ENCODE measurements at places on chromosomes 5 and 9. TPM values are rescaled to one million over a fixed set of nuclear protein-coding genes. Genes with fewer than 3 reads are reported as not detected.
A peak's percentile ranks its signal among the peaks of the same experiment; 100 is the strongest.

The SPATA31D4 gene
- not detected for total RNA-seq

GRCh38 chr9:32672469-32672868 lies 37.0 kb upstream of the TAF1L start:
- H3K4me1 ChIP-seq: peaks cover 19% of the 10 kb centered on the region
- no peaks in the 10 kb centered on the region for H3K36me3 ChIP-seq
- H3K27ac ChIP-seq: peak overlapping the region; percentile 98
- H3K27me3 ChIP-seq: no peaks in the 10 kb centered on the region

The CDC20B gene
- not detected for total RNA-seq

The WNT8A gene
- not detected for total RNA-seq

DNA sequence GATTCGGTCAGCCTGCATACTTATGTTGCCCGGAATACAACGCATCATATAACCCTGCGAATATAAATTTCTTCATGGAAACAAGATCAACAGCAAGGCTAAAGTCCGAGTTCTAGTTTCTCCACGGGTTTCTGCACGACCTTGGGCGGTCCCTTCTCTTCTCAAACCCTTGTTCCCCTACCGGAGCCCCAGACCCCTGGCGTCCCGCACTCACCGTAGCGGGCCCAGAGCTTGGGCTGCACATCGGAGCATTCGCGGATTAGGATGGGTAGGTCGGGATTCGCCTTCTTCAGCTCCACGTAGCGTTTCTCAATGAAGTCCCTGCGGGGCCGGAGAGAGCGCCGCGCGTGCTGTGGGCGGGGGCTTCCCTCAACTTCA lies 399 bp downstream of the NDUFA2 start:
- H3K27ac ChIP-seq: no peak overlapping the region
- no peaks in the 10 kb centered on the region for H3K27me3 ChIP-seq
- peak overlapping the region; percentile 94 for H3K4me3 ChIP-seq
- peaks cover 31% of the 10 kb centered on the region for H3K36me3 ChIP-seq

DNA sequence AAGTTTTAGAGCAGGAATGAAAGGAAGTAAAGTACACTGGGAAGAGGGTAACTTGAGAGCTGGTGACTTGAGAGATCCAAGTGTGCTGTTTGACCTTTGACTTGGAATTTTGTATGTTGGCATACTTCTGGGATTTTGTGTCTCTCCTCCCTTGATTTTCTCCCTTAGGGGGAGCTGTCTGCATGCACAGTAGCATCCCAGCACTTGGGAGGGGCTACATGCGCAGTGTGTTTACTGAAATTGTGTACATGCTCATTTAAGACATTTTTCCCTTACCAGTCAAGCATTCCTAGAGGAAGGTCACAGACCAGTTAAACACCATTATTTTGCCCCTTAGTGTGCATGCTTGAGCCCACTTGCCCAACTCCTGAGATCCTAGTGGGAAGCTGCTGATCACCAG lies 120.1 kb downstream of the ZNF622 start:
- peak; percentile 29 for DNase-seq
- H3K27ac ChIP-seq: no peak overlapping the region
- H3K4me1 ChIP-seq: no peaks in the 10 kb centered on the region
- no peak overlapping the region for H3K4me3 ChIP-seq
- no peaks in the 10 kb centered on the region for H3K36me3 ChIP-seq

The AOPEP gene
- total RNA-seq: 23.1 TPM

DNA sequence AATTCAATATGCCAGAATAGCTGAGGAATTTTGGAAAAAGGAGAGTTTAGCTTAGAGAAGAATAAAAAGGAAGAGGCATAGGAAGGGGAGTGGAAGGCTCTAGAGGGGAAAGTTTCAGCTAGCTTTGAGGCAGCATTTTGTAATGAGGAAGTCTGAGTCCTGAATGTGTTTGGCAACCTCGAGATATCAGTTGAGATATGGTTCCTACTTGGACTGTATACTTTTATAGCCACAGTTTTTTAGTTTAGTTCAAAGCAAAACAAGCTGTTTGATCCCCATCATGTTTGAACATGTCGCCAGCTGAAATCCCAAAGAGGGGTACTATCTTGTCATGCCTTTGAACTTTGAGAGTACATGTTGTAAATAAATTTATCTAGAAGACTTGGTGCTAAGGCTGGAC lies 559.0 kb upstream of the FTMT start:
- DNase-seq: no peak
- no peak overlapping the region for H3K4me3 ChIP-seq
- H3K36me3 ChIP-seq: no peaks in the 10 kb centered on the region

The CCDC171 gene
- 1.7 TPM for total RNA-seq

GRCh38 chr9:95742821-95743220 lies 132.7 kb upstream of the ERCC6L2 start:
- H3K4me3 ChIP-seq: no peak overlapping the region
- no peaks in the 10 kb centered on the region for H3K36me3 ChIP-seq
- H3K4me1 ChIP-seq: no peaks in the 10 kb centered on the region
- no peaks in the 10 kb centered on the region for H3K27me3 ChIP-seq
- H3K27ac ChIP-seq: no peak overlapping the region
- DNase-seq: no peak

DNA sequence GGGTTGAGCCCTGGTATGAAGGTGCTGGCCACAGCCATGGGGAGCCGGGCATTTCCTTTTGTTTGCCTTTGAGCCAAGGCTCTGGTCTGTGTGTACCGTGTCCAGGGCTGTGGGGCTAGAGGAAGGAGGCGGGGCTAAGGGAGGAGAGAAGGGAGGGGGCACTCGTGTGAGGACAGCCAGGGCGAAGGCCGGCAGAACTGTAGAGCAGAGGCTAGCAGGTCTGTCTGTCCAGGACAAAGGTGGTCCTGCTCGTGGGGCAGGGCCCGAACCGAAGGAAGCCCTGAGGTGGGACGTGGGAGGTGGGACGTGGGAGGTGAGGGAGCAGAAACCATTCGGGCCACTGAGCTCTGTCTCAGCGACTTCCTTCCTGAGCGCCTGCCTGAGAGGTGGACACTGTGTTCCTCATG lies 41.3 kb upstream of the TESK1 start:
- DNase-seq: no peak
- H3K4me3 ChIP-seq: no peak overlapping the region
- H3K36me3 ChIP-seq: no peaks in the 10 kb centered on the region
- H3K27ac ChIP-seq: no peak overlapping the region

GRCh38 chr5:55338810-55339243 lies 31.0 kb downstream of the MTREX start:
- no peaks in the 10 kb centered on the region for H3K36me3 ChIP-seq
- H3K27ac ChIP-seq: no peak overlapping the region
- no peak overlapping the region for H3K4me3 ChIP-seq

DNA sequence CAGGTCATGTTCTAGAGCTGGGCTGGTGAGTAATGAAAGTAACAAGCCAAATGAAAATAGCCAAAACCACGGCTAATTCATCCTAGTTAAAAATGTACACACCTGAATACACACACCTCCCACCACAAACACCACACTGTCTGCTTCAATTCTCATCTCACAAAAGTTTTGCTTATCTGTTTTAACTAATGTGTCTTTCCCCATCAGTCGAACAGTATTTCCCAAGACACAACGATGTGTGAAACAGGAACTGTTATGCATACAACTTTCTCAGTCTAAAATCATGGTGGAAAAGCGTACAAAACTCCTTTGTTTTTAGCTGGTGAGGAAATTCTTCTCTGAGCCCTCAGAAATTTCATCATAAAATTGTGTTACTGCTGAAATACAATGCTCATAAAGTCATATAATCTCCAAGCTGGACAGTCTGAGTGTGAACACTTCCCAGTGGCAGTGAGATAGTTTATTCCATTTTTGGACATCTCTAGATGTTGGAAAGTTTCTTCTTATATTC lies 242.4 kb downstream of the EFNA5 start:
- H3K4me3 ChIP-seq: no peak overlapping the region
- no peak for DNase-seq
- H3K27ac ChIP-seq: no peak overlapping the region
- H3K4me1 ChIP-seq: peaks cover 52% of the 10 kb centered on the region

The PCDHGC4 gene
- total RNA-seq: 1.5 TPM

GRCh38 chr5:12615141-12615820 lies 711.0 kb upstream of the CTNND2 start:
- H3K27ac ChIP-seq: no peak overlapping the region
- no peaks in the 10 kb centered on the region for H3K36me3 ChIP-seq

- no peak overlapping the region for H3K27ac ChIP-seq
- H3K4me1 ChIP-seq: no peaks in the 10 kb centered on the region
- H3K36me3 ChIP-seq: no peaks in the 10 kb centered on the region
- no peak overlapping the region for H3K4me3 ChIP-seq
Observed at GRCh38 chr5:124342986-124343385, 403.5 kb downstream of the ZNF608 start.

DNA sequence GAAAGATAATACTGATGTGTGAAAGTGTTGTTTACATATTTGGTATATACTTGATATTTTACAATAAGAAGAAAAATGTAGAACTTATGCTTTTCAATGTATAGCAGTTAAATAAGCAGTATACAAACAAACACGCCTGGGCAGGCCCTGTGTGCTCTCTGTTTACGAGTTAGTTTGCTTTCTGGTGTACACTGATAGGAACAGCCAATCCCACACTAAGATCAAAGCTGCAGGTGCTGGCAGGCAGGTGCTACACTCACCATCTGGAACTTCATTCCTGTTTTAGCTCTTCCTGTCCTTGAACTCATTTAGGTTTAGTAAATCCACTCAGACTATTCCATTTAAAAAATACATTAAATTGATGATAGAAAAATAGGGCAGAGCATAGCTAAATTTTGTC lies 614.7 kb upstream of the ST8SIA4 start:
- H3K36me3 ChIP-seq: no peaks in the 10 kb centered on the region
- no peak overlapping the region for H3K4me3 ChIP-seq
- no peak for DNase-seq
- no peaks in the 10 kb centered on the region for H3K4me1 ChIP-seq
- no peaks in the 10 kb centered on the region for H3K27me3 ChIP-seq

The FBN2 gene
- total RNA-seq: 45.2 TPM

GRCh38 chr9:136239983-136240330 lies 5.7 kb downstream of the QSOX2 start:
- no peaks in the 10 kb centered on the region for H3K27me3 ChIP-seq
- no peak overlapping the region for H3K27ac ChIP-seq
- no peaks in the 10 kb centered on the region for H3K36me3 ChIP-seq

The OCLN gene
- 45.2 TPM for total RNA-seq

DNA sequence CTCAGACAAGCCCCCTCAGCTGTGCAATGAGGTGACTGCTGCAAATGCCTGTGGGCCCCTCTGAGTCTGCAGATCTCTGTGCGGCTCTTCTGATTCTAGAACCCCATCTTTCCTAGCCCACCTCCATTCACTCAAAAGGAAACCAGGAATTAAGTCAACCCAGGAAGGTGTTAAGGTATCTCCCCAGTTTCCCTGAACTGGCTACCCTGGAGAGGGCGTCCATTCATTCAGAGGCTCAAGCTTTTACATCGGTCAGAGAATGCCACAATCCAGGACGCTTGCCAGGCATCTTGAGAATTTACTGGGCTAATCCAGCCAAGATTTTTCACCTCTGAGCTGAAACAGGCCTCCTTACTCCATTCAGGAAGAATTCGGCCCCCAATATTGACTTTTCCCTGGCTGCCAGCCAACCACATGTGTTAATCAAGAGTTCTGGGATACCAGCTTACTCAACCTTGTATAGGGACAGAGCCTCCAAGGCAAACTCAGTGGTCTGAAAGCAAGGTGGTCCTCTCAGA lies 889 bp upstream of the ADAMTS12 start:
- no peak overlapping the region for H3K27ac ChIP-seq
- H3K36me3 ChIP-seq: no peaks in the 10 kb centered on the region
- H3K4me1 ChIP-seq: peaks cover 32% of the 10 kb centered on the region
- H3K4me3 ChIP-seq: no peak overlapping the region

The ZNF883 gene
- not detected for total RNA-seq

The C9orf153 gene
- 1.9 TPM for total RNA-seq

The RANBP3L gene
- total RNA-seq: not detected

The SOX30 gene
- total RNA-seq: not detected

DNA sequence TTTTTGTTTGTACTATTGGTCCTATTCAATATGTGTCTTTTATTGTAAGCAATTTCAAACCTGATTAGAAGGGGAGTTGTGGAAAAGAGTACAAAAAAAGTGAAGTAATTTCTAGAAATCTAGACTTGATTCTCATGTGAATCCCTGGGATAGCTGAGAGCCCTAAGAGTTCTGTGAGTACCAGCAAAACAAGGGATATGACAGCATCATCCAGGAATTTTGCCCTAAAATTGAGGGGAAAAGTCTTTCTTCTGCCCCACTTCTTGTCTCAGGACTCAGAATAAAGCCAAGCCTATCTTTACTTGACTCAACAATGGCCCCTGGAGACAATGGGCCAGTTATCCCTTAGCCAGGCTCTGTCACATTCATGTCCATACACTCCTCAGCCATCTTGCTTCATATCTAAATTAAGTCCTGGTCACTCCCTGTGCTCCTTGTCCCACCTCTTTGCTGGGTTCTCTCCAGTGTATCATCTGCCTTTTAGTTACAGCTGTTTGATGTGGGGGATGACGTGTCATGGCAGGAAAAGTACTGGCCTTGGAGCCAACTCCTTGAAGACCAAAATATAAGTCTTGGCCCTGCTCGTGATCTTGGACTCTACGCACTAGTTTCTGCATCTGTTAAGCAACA lies 81.2 kb downstream of the ADAMTS12 start:
- no peak overlapping the region for H3K27ac ChIP-seq
- H3K4me3 ChIP-seq: no peak overlapping the region
- H3K36me3 ChIP-seq: no peaks in the 10 kb centered on the region
- no peaks in the 10 kb centered on the region for H3K27me3 ChIP-seq
- peak; percentile 60 for DNase-seq

The RPS23 gene
- 2,034 TPM for total RNA-seq

DNA sequence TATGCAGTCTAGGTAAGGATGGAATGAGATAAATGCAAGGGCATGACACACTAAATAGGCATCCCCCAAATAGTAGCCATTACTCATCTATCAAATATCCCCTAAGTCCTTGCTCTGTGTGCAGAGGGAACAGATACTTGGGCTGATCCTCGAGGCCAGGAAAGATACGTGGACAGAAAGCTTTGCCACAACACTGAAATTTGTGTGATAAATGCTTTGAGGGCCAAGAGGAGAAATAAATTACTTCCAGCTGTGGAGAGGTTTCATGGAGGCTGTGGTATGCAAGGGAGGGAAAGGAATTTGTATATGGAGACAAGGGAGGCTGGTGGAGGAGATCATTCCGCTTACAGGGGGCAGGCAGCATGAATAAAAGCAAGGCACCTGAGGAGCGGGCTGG lies 18.5 kb downstream of the ATOX1 start:
- H3K4me1 ChIP-seq: peaks cover 54% of the 10 kb centered on the region
- peak; percentile 58 for DNase-seq
- H3K27ac ChIP-seq: peak overlapping the region; percentile 70
- H3K27me3 ChIP-seq: no peaks in the 10 kb centered on the region

The FAM153A gene
- total RNA-seq: not detected

The PCDHGA8 gene
- total RNA-seq: 0.23 TPM

The IRX4 gene
- total RNA-seq: not detected

DNA sequence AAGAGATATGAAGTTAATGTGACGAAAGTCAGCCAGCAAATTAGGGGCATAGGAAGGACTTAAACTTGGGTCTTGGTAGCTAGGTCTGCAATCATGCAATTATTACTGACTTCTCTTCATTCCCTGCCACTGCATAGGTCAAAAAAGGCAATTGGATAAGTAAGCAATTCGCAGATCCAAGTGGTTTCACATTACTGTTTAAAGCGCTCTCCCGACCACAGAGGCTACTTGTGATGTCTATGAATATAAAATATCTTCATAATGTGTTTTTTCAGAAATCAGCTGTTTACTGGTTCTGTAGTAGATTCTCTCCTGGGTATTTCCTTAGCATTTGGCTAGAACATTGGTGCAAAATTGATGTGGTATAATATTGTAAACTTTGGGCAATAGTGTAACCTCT lies 174.7 kb upstream of the PTGER4 start:
- no peaks in the 10 kb centered on the region for H3K36me3 ChIP-seq
- peaks cover 22% of the 10 kb centered on the region for H3K4me1 ChIP-seq
- DNase-seq: no peak
- H3K4me3 ChIP-seq: no peak overlapping the region
- H3K27ac ChIP-seq: no peak overlapping the region

Data from PC-3 (cell line).